ENCODE measurements at places on chromosomes 2 and 18.

GRCh38 chr2:27920148-27920885 is 29.8 kb downstream of the BABAM2 start:
- DNase-seq: no peak

DNA sequence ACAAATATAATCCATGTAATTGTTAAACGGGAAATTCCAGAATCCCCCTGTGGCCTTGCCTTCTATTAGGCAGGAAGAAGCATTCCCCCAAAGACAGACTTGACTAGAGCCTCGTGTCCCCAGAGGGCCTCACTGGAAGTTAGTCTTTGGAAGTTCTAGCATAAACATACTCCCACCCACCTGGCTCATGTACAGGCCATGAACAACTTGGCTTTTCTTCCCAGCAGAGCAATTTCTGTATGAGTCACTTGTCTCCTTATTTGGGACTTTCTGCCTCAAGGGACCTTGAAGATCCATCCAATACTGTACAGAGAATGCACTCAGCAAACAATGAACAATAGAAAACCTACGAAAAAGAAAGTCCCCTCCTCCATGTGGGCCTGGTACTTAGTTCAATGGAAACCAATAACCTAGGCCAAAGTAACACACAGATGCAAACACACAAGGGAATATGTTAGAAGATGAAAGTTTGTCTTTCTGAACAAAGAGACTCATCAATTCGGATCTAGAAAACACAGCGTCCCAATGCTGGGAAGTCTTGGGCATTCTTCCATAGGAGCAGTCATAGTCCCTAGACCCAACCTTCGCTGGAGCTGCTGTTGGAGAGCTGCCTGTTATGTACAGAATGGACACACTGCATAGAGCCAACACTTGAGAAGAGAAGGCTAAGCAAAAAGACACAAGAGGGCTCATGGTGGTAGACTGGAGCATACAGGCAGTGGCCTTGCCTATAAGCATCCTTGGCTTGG is 303.5 kb downstream of the HRH4 start:
- peak; percentile 79 for DNase-seq

- no peak for DNase-seq
These were observed 102.5 kb downstream of the FMNL2 start for GRCh38 chr2:152437276-152438108.

DNA sequence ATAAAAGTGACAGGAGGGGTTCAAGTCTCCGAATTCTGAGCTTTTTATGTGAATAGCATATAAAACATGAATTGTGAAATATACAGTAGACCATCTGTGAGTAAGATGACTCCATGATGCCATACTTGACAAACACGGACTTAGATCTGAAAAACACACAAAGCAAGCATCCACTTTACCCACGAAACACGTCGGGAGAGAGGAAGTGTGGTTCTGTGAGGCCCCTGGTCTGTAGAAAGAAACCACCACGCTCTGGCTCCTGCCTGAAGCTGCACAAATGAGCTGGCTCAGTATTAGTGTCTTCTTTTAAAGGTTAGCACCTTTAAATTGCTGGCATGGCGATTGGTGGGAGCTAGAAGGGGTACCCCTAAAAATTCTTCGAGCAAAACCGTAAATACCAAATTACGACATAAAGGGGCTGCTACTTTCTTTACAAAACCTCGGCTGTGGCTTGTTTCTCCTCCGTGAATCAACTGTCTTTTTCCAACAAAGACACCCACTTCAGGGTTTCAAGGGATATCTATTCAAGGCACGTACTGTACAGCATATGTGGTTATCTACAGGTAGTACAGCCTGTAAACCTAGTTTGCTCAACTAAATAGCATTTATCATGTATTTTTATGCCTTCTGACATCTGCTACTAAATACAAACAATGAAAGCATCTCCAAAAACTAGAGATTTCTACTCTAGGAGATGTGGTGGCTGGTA is 70.9 kb downstream of the AFF3 start:
- DNase-seq: no peak

- DNase-seq: no peak
These were observed 1075.4 kb upstream of the ZEB2 start for GRCh38 chr2:145595296-145595695.

GRCh38 chr18:28158083-28158581 is 18.8 kb downstream of the CDH2 start:
- peak; percentile 6 for DNase-seq
